ENCODE measurements at places on chromosomes 1 and 21.

DNA sequence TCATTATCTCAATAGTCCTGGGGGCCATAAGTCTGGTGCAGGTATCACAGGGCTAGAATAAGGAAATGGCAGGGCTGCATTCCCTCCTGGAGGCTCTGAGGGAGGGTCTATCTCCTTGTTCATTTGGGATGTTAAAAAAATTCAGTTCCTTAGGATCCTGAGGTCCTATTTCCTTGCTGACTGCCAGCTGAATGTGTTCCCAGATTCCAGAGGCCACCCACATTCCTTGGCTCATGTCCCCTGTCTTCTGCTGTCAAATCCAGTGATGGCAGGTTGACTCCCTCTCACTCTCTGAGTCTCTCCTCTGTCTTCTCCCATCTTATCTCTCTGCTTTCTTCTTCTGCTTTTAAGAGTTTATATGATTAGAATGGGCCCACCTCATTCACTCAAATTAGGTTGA is 400.6 kb downstream of the PTPRU start:
- DNase-seq, result no peak

DNA sequence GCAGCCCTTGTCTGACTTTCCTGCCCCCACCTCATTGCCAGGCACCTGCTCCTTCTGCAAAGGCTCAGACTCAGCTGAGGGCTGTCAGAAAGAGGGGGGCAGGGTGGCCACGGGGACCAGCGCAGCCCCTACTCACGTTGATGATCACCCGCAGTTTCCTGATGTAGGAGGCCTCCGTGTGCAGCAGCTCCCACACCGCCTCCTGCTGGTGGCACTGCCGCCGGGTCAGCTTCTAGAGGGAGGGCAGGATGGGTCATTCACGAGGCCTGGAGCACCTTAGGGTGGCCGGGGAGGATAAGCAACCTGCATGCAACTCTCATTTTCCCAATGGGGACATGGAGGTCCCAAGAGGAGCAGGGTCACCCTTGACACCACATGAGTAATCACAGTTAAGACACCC is 6.4 kb upstream of the TNFRSF25 start:
- DNase-seq, result no peak

GRCh38 chr1:230299191-230300006 is 126.7 kb downstream of the PGBD5 start:
- no peak for DNase-seq

DNA sequence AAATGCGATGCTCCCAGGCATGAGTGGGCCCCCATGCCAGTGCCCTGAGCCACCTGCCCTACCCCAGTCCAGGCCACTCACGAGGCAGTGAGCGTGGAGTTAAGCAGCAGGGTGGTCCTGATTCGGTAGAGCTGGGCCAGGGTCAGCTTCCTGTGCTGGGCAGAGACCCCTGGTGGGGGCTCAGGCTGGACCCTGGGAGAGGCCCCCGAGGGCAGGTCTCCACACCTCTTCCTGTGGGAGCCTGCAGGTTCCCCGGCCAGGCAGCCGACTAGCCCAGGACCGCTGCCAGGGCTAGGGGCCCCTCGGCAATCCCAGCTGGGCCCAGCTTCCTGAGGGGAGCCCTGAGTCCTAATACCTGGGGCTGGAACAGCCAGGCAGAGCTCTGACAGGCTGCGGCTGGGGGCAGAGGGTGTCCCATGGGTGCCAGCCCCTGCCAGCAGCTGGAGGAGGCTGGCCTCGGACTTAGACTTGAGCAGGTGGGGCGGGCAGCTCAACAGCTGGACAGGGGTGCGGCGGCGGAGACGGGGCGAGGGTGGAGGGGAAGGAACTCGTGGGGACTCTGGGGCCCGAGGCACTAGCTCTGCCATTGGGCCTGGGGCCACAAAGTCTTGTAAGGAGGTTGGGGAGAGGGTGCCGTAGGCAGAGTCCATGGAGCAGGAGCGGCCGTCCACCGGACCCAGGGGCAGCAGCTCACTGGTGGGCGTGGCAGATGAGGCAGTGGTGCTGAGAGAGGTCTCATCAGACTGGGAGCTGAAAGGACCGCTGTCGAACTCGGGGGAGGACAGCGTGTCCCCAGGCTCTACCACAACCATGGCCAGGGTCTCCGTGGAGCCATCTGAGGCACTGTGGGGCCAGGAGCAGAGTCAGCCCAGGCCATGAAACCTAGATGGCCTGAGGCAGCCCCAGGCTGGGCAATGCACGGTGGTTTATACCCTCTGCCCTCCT is 2.0 kb upstream of the TNFRSF25 start:
- DNase-seq, result no peak

DNA sequence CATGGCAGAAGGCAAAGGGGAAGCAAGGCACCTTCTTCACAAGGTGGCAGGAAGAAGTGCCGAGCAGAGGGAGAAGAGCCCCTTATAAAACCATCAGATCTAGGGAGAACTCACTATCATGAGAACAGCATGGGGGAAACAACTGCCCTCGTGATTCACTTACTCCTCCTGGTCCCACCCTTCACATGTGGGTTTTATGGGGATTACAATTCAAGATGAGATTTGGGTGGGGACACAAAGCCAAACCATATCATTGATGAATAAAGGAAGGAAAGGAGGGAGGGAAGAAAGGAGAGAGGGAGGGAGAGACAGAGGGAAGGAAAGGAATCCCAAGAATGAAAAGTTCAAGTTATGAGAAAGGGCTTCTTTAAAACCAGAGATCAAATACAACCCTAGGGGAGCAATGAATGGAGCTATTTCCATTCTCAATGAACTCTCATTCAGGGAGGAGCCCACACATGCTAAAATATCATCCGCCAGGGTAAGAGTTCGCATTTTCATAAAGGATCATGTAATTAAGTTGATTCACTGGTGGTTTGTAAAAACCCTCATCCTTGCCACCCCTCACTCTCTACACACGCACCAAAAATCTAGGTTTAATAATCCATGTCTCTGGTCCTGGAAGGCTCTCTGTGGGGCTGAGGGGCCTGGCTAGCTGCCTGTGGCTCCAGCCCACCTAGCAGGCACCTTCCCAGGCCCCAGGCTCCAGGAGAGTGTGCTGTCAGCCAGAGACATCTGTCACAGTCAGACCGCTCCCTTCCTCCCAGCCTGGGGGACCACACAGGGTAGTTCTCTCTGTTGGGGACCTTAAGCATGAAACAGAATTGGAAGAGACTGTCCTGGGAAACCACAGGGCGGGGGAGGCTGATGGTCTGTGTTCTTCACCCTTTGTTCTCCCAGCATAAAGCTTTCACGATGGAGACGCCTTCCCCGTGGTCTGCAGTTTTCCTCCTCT is 94.0 kb downstream of the CCDC185 start:
- no peak for DNase-seq
